ENCODE measurements at places on chromosomes 2 and 18.

DNA sequence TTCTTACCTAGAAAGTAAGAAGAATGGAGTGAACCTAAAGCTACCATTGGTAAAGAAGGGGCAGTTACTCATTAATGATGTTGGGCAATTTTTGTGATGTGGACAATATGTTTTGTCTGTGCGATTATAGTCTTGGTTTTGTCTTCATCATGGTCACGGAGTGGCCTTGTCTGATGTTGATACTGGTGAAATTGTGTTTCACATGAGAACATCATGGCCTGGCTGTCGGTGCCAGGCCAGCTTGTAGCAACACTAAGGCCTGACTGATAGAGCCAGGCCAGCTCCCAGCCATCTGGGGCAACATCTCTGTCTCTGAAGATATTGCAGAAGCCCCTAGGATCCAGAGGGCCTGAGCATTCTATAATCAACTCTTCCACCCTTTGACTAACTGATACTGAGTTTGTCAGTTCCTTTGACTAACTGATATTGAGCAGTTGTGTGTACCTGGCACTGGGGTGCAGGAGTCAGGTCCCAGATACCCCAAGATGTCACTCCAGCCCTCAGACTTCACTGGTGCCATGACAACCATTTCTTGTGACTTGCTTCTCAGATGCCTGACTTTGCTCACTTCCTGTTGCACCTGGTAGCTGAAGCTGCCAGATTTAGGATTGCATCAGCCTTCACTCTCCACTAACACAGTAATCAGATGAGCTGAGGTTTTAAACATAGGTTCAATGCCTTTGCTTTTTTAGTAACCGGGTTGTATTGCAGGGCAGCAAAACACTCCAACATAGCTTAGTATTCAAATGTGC, 62.5 kb downstream of the RPIA start:
- peak; percentile 75 for DNase-seq

- no peak for DNase-seq
These were observed 209.6 kb upstream of the PIK3C3 start for GRCh38 chr18:41745166-41746049.

DNA sequence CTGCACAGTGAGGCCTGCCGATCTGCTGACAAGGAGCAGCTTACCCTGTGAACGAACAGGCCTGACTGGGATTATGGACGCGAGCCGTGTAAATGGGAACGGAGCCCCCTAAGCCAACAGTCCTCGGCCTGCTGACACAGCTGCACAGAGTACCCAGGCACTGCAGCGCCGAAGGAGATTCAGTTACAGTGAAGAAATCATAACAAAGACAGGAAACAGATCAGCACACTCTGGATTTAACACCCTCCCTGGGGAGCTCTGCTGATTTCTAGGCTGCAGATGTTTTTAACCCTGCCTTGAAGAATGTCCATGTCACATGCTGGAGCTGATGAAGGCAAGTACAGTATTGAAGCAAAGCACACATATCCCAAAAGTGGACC, 43.4 kb downstream of the COLEC12 start:
- DNase-seq = no peak

- DNase-seq = no peak
These were observed 53.0 kb upstream of the ASAP2 start for GRCh38 chr2:9153643-9153980.

GRCh38 chr2:159617646-159618045, 1.3 kb upstream of the BAZ2B start:
- no peak for DNase-seq

DNA sequence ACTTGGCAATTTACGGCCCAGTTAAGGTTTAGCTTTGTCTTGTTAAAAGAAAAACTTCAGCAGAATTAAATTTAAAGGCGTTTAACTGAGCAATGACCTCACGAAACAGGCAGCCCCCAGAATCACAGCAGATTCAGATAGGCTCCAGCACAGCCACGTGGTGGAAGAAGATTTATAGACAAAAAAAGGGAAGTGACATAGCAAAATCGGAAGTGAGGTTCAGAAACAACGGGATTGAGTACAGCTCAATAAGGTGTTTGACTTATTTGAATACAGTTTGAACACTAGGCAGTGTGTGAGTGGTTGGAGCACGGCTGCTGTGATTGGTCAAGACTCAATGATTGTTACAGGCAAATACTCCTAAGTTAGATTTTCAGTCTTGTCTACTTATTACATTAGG, 79.8 kb downstream of the MOGAT1 start:
- DNase-seq = no peak

DNA sequence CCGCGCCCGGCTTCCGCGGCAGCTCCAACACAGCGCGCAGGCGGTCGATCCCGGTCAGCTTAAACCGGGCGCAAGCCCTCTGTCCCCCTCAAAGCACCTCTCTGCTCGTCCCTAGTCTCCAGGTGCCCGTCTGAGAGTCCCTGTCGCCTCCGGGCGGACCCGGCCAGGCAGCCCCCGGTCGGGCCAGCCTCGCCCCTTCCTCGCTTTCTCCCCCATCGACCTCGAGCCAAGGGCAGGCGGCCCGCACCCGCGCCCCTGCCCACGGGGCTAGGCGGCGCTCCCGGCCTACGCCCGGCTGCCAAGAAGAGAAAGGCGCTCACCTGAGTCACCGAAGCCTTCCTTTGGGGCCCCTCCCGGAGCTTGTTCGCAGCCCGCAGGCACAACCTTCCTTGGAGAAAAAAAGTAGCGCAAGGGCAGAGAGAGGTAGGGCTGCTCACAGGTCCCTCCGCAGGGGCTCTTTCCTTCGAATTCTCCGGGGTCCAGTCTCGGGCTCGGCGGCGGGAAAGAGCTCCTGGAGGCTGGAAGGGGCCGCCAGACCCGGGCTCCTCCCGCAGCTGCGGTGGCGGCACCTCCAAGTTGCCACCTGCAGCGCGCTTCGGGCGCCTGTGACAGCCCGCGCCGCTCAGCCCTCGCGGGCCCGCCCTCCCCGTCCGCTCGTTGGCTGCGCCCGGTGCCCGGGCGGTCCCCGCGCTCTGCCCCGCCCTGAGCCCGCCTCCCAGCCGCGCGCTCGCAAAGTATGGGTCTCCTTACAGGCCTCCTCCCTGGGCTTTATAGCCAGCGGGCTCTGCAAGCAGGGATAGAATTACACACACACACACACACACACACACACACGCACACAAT, 86.5 kb upstream of the EPB41L3 start:
- DNase-seq = peak; percentile 4

GRCh38 chr18:79975043-79975442, 10.6 kb downstream of the HSBP1L1 start:
- no peak for DNase-seq

- DNase-seq = no peak
These were observed 71.9 kb downstream of the ACVR2A start for GRCh38 chr2:147916723-147917122.

DNA sequence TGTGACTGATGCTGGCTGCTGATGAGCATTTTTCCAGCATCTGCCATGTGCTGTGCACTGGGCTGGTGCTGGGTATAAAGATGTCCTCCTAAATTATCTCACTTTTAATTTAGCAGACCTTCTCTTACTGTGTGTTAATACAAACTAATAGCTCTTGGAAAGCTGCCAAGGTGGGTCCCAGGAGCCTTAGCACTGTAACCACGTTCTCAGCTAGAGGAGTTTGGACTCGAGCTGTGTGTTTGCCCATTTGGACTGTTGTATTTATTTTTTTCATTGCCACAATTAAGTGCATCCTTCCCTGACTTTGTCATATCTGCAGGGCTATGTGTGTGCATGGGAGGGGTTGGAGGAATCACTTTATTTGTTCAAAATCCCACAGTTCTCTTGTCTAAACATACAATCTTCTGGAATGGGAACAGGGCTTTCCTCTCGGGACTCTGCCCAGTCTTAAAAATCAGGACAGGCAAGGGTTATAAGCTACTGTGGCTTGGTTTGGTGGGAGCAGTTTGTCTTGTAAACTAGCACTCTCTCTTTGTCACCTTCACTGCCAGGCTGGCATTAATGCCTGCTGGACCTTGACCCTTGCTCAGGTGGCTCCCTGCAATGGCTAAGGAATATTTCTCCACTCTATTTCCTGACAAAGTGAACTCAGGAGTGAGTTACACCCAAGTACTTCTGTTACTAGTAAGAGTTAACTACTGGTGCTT, 129.7 kb upstream of the MGAT5 start:
- no peak for DNase-seq

- DNase-seq = no peak
These were observed 23.7 kb downstream of the METTL8 start for GRCh38 chr2:171410101-171410500.

- no peak for DNase-seq
These were observed 28.1 kb upstream of the SCYGR2 start for GRCh38 chr2:227570615-227571014.

DNA sequence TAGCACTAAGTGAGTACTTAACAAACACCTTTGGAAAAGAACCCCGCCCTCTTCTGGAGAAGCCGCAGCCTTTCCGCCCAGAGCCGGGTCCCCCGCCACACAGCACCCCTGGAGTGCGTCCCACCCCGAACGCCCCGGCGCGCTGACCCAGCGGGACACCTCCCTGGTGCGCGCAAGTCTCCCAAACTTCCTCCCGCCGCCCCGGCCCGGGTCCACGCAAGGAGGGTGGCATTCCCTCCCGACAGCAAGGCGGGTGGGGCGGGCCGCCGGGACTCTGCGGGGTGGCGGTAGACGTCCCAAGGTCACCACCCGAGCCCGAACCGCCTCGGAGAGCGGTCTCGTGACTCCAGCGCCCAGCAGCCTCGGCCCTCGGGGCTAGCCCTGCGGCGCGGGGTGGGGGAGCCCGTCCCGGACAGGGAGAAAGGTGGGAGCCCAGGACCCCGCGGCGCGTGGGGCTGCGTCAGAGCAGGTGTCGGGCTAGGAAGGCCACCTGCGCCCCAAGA, 598 bp downstream of the CCDC93 start:
- DNase-seq = no peak

DNA sequence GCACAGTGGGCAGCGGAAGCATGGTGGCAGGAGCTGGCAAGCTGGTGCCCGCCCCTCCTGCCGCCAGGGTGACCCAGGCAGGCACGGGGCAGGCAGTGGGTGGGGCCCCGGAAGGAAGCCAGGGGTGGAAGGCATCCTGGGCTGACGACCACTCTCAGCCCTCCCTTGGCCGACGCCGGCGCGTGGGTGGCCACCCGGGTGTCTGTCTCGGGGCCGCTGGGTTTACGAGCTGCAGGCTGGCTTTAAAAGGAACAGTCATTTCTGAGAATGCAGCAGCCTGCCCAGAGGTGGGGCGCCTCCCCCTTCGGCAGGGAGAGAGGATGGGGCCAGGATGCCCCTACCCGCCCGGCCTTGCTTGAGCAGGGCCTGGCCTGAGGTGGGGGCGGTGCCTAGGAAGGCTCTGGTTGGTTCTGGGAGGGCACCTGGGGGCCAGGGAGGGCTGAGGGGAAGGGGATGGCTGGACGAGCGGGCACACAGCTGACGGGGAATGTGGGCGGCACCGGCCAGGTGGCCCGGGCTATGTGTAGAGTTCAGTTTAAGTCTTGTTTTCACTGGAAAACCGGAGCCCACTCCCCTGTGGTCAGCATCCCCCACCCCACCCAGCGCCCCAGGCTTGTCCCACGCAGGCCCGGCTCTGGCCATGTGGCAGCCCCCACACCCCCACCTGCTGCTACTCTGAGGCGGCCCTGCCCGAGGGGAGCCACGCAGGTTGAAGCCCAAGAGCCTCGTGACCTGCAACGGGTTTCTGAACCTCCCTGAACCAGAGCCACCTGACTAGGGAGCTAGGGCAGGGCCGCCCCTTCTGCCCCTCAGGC, 6.3 kb downstream of the BOK start:
- DNase-seq = no peak

GRCh38 chr2:137980459-137980858, 16.2 kb downstream of the HNMT start:
- DNase-seq = no peak

DNA sequence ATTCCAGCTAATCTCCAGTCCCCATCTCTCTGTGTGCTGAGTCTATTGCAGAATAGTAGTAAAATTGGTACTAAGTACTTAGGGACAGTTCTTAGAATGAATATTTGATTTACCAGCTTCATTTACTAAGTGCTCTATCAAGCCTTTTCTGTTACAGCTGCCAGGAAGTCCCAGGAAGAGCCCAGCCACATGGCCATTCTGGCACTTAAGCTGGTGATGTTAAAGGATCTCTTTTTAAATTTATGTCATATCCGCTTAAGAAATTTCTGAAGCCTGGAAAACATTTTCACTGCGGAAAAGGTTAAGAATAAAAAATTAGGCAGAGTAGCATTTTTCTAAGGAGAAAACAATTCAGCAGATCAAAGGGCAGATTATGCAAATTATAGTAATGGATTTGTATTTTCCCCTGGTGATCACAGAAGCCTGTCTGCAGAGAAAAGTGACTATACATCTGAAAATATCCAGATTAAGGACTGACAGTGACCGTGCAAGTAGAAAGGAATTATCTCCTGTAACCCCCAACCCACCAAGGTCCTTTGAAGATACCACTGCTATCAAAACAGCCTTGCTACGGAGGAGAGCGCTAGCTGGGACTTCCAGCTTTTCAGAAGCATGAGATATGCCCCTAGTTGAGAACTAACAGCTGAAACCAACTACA, 260.8 kb downstream of the SH3BP4 start:
- no peak for DNase-seq

DNA sequence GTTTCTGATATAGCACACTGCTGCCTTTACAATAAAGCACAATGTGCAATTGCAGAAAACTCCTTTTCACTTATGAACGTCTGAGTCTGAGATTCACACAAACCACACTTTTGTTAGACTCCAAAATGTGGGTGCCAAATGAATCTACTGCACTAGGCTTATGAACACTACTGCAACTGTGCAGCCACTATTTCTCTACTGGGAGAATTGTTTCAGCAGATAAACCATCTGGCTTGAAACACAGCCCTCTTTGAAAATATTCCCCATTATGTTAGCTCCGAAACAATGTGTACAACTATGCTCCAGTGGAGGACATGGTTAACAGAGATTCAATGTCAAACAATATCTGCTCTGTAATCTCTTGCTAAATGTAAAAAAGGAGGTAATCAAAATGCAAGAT, 188.7 kb upstream of the ZEB2 start:
- no peak for DNase-seq

DNA sequence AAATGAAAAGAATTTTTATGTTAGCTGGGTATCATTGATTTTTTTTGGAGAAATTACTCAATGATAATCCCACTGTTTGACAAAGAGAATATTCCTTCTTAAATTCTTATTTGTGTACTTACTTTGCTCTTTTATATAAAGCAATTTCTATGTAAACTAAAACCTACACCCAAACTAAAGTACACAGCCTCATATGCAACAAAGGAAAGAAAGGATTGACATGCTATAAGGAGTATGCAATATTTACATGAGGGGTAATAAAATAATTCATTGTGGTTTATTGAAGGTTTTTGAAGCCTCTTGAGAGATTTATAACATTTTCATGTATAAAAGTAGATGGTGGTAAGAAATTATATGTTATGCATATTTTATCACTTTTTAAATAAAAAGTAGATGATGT, 368.5 kb downstream of the CDH7 start:
- DNase-seq = no peak

DNA sequence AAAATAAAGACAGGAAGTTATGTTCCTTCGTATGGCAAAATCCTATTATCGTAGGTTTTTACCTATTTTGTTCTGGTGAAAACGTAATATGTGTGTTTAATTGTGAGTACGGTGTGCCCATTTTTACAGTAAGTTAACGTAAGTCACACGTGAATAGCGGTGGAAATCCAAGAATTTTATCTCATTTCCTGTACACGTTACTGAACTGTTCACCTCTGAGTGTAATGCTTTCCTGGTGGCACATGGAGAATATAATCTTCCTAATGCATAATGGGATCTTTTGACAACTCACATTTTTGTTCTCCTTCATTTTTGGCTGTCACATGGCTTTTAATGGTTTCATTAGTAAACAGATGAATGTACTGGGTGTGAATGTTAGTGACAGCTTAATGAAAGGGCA, 28.2 kb downstream of the BCL2L11 start:
- no peak for DNase-seq

- DNase-seq = peak; percentile 87
These were observed 484 bp upstream of the DARS1 start for GRCh38 chr2:135985826-135986393.

Data from stimulated activated naive CD4-positive, alpha-beta T cell (primary cell).